Fibroblast of skin of right biceps (primary cell): ENCODE measurements at places on chromosomes 5 and 9.
A peak's percentile ranks its signal among the peaks of the same experiment; 100 is the strongest.

DNA sequence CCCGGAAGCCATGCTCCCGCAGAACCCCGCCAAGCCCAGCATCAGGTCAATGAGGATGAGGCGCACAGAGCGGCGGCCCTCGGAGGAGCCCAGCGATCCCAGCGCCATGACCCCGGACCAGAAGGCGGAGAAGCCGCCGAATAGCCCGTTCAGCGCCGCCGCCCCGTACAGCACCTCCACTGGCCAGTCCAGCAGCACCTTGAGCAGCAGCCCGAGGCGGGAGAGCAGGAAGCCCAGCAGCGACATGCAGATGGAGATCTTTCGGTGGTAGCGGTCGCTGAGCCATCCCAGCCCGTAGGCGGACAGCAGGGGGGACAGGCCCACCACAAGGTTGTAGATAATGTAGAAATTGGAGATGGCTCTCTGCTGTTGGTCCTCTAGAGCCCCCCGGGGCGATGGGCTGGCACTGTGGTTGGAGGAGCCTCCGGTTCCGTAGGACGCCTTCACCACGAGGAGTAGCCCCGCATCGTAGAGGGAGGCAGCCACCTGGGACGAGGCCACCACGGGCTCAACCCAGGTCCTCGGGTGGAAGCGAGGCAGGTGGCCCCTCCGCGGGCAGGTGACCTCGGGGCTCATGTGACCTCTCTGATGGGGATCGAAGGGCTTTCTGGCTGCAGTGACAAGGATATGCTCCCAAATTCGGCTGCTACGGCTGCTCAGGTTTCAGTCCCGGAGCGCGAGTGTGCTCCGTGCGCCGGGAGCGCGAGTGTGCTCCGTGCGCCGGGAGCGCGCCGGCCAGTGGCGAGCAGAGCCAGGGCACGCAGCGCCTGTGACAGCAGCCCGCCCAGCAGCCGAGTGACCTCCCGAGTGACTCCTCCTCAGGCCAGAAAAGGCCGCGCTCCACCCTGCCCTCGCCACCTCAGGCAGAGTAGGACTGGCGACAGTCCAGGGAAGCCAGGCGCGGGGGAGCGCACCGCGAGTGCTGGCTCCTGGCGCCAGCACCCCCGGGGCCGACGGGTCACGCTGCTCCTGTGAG is at the start of gene SLC46A2:
Gene SLC46A2, minus strand, starts transcription at position 771 of the 976 bp plus-strand sequence. Its CDS starts 195 bp downstream, at position 576.
- DNase-seq = no peak

DNA sequence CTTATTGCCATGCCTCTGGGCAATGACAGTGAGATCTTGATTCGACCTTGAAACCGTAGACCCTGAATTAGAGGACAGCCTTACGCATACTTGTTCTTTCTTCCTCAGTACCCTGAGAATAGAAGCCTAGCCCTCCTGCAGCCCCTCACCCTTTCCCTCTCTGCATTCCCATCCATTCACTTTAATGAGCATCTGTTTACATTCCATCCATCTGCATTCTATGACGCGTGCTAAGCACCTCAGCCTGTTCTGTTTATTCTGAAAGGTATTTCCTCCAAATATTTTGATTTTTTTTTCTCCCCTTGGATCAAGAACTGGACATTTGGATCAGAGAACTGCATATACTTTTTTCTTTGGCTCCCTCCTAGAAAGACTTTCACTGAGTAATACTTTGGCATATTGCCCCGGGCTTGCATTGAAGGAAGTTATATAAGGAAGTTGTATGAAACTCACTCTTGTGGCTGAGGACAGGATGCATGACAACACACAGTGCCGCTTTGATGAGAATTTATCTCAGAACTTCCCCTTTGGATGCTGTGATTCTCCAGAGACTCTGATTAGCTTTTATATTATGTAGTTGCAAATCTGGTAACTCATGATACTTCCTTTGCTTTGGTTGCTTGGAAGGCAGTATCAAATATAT is 15.7 kb downstream of the TMEM8B start:
- peak; percentile 94 for DNase-seq

DNA sequence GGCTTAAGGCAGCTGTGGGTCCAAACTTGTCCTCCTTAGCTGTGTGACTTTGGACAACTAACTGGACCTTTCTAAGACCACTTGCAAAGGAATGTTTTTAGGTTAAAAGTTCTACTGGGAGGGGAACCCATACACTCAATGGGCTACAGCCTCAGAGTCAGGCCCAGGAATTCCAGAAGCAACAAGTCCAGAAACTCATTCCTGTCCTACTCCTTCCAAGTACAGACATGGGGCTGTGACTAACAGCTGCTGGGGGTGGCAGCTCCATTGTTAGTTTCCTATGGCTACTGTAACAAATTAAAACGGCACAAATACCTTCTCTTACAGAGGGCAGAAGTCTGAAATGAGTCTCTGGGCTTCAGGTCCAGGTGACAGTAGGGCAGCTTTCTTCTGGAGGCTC is 12.4 kb upstream of the AKNA start:
- no peak for DNase-seq

DNA sequence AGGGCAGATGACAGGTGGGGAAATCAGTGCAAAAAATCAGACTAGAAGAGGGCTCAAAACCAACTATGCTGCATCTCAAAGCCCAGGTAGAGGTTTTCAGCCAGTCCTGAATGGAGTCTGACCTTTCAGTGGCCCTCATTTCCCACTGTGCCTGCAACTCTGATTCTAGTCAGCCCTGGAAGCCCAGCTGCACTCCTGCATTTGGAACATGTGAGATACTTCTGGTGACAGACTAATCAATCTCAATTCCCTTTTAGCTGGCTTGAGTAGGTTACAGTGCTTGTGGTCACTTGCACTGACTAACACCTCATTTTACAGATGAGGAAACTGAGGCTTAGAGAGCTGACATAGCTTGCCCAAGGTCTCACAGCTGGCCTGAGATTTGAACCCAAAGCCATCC is 7.9 kb upstream of the ACSL6 start:
- no peak for DNase-seq

GRCh38 chr9:94867842-94868312 is 141.4 kb downstream of the AOPEP start:
- DNase-seq = peak; percentile 95

GRCh38 chr9:10265153-10265631 is 347.6 kb downstream of the PTPRD start:
- DNase-seq = peak; percentile 88

DNA sequence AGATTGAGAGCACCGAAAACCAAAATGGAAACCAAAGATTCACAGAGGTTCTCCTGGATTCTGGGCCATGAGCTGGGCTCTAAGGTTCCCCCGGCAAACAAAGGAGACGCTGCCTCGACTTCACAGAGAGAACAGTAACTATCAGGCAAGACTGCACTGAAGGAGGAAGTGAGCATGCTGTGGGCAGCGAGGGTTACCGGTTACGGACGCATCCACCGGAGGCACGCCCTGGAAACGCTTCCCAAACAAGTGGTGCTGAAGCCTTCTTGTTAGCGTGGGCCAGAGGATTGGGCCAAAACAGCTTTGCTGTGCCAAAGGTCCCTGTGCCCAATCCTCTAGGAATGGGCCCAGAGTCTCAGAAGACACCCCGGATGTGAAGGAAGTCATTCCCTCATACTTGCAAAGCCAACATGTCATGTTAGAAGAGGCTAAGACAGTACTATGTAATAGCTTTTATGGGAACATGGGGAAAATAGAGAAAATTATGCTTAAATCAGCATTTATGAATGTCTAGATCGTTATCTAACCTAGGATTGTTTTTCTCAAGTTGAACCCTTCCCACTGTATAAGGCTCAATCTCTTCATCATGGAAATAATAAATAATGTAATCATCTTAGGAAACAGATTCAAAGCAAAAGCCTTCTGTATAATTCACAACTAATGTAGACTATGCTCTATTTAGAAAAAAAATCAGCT is 145.4 kb downstream of the GABBR2 start:
- DNase-seq = no peak

- no peak for DNase-seq
Measured at GRCh38 chr9:82363682-82364081, 375.1 kb downstream of the SPATA31D1 start.

- DNase-seq = peak; percentile 42
Measured at GRCh38 chr9:18921366-18922075, 111.5 kb downstream of the SAXO1 start.

DNA sequence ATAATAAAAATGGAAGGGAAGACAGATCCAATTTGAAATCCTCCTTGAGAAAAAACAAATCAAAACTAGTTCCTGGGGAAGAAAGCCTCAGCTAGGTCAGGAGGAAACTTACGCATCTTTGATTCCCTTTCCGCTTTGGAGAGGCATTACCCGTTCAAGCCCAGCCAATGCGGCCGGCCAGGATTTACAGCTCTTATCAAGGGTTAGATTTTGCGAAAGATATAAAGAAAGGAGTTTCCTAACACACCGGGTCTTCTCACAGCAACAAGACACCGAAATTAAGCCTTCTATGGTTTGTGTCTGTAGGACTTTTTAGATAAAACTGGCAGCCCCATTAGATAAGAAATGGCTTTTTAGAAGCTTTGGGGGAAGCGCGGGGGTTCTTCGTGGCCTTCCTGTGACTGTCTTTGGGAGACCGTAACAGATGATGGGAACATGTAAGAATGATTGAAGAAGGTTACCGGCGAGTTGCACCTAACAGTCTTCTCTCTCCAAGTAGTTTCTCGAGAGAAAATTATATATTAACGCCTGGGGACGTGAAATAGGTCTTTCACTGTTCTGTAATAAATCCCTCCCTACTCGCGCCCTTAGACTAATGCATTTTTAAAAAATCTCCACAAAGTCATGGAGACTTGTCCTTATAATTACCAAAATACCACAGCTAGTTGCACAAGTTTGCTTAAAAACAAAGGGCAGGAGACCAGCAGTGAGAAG is 1.3 kb upstream of the ISL1 start:
- DNase-seq = no peak

DNA sequence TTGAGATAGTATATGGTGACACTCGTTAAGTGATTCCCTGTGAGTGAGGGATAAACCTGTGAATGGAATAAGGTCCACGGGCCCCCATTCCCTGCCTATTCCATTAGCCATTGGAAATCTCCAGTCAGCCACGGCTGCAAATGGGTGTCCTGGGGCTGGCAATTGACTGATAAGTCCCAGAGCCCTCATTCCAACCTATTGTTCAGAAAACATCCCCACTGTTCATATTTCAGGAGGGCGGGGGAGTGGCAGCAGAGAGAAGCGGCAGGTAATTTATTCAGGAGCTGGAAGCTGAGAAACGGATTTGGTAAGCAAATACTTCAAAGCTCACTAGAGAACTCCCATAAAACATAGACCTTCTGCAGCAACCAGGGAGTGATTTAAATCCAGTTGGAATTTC is 42.0 kb downstream of the TMEM174 start:
- no peak for DNase-seq

GRCh38 chr5:10499776-10500175 is 58.1 kb downstream of the ROPN1L start:
- no peak for DNase-seq

- DNase-seq = no peak
Measured at GRCh38 chr5:53011233-53011632, 22.1 kb downstream of the ITGA2 start.

DNA sequence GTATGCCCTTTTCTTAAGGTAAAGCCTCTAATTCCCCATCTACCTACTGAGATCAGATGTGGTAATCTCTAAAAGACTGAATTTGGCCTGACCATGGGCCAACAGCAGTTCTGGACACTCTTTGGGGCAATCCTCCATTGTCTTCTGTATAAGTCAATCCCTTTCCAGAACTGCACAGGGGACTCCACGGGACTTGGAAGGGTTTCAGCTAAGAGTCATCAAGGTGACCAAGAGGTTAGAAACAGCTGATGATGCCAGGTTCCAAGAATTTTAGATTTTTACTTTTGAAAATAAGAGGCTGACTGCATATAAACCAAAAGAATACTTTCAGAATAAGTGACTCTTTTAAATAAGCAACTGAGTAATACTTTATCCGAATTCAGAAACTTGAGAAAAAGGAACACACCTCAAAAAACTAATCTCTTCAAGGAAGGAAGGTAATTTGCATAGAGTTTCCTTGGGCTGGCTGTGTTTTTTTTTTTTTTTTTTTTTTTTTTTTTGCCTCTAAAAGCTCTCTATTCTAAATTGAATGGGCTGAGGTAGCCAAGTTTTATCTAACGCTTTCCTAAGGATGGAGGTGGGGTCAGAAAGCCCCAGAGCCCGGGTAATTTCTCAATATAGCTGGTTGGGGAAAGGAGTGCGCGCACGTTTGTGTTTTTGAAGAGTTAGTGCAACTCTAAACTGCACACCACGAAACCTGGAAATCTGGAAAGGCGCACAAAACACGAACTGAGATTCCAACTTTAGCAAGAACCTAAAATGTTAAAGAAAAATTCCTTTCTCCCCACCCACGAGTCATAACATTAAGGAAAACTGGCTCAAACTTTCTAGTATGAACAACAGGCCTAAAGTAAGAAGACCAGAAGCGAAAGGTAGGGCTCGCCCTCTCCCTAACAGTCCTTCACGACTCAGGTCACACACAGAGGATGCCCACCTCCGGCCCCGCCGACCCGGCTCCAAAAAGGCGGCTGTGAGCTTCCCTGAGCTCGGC is 1.3 kb downstream of the VCP start:
- DNase-seq = peak; percentile 45

DNA sequence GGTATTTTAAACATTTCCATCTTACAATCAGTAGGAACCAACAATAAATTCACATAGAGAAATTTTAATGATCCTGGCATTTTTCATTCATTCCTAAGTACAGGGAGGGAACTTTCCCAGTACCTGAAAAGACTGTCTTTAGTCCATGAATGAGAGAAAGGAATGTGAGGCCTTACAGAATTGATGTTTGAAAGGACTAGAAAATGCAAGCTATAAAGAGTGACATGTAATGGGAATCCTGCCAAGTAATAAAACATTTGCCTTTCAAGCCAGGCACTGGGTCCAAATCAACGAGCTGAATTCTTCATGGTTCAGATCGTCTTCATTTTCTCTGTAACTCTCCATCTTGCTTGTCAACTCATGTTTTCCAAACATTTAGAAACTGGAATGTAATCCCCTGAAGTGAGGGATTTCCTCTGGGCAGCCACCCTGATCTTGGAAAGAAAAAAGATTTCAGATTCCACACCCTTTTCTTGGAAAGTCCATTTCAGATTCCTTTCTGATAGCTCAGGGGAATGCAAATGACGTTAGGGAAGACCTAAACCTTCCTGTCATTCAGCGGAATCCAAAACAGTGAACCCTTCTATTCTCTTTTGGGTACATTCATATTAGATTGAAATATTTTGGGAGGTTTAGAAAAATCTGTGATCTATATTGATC is 315.8 kb downstream of the SH3GL2 start:
- no peak for DNase-seq

DNA sequence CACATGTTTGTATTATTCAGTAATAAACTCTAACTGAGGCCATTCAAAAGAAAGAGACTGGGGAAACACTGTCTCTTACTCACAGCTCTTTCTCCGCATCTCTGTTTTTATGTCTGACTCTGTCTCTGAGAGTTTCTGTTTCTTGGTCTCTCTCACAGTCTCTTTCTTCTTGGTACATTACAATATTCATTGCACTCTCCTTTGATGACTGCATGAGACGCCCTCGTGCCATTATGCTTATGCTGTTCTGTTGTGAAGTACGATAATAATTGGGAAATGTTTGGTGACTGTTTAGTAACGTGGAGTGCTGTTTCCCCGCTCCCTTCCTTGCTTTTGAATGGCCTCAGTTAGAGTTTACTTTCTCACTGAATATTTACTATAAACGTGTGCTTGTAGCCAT is 25.3 kb upstream of the TLX3 start:
- DNase-seq = no peak
